ENCODE measurements at places on chromosomes 6 and 20. TPM values are rescaled to one million over a fixed set of nuclear protein-coding genes. Genes with fewer than 3 reads are reported as not detected.

The CALHM6 gene
- total RNA-seq: 5.7 TPM

DNA sequence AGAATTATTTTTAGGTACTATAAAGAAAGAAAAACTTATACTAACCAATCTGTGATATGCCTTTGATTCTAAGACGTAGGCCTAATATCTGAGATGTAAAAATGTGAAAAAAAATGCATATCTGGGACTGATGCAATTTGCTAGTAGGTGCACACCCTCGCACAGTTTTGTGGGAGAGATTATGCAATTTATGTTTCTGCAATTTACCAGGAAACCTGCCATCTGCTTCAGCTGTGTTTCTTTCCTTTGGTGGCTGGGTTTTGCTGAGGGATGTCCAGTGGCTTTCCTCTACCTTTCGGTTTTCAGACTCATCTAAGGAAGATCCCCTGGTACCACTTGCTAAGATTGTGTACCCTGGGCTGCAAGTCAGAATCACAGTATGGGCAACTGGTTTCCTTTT, 186.9 kb downstream of the ZFP64 start:
- DNase-seq: no peak

The HTR1B gene
- total RNA-seq: 17.5 TPM

GRCh38 chr6:44561060-44561623, 173.6 kb downstream of the CDC5L start:
- no peak for DNase-seq

The PDE7B gene
- 6.9 TPM for total RNA-seq

The BTBD9 gene
- total RNA-seq: 23.6 TPM

DNA sequence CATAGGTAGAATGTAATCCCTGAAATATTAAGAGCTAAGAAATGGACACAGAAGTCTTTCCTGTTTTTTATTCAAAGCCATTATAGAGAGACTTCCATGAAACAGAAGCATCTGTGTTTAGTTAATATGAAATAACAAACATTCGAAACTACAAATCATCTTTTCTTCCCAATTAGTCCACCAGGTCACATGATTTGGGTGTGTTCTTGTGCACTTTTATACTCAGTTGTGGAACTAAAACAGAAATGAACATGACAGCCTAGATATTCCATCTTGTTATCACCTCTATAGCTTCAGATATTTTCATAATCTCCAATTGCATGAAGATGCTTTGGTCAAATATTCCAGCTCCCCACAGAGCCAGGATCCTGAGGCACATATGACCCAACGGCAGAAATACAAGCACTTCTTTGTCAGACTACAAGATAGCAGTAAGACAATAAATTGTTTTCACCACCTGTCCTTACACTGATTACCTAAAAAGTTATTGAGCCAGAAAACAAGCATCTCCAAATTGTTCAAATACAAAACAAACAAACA, 116.8 kb upstream of the BEND6 start:
- DNase-seq: no peak

GRCh38 chr6:130559166-130559565, 193.3 kb downstream of the TMEM200A start:
- no peak for DNase-seq

- no peak for DNase-seq
Measured at GRCh38 chr20:1754749-1755148, 97.2 kb upstream of the SIRPG start.

- no peak for DNase-seq
Measured at GRCh38 chr20:43492101-43492500, 15.4 kb upstream of the L3MBTL1 start.

DNA sequence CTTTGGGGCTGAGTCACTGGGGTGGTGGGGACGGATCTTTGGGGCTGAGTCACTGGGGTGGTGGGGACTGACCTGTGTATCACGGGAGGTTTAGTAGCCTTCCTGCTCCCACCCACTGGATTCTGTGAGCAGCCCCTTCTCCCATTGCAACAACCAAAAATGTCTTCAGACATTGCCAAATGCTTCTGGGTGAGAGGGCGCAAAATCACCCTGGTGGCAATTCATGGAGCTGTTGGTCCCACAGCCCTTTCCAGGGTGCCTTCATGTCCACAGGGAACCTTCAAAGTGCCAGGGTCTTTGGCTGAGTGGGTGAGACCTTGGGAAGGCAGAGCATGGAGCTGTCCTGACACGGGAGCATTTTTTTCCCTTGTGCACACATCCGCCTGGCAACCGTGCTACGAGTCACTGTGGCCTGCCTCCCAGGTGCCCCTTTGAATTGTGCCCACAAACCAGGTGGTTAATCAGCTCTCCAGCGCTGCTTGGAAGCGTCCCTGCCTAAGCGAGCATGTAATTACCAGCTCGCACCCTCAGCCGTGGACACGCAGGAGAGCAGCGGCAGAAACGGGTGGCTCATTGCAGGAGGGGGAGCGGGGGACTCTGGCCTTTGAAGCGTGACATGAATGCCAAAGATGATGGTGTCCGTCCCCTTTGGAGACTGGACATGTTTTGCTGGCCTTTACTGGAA, 27.4 kb upstream of the APCDD1L start:
- DNase-seq: no peak

DNA sequence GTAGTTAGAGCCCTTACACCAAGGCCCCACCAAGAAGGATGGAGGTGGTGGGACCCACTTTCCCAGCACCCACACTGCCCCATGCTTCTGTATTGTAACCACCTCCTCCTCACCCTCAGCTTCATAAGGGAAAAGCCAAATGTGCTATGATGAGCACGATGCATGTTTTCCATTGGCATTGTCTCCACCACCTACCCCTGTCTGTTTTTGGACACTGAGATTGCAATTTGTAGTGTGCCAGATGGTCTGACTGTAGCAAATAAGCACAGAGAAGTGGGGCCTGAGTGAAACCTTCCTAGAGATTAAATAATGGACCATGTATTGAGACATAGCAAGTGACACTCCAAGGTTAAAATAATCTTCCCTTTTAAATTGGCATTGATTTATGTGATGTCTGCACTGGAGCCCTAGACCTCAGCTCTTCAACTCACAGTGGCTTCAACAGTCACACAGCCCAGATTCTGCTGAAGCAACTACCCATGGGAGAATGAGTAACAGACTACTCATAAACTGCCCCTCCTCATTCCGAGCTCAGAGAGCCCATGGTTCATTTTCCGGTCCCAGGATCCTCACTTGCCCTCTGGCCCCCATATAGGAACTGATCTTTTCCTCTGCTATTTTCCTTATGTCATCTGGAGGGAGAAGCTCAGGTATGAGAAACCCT, 177.9 kb downstream of the COL9A1 start:
- DNase-seq: no peak

The SLC22A16 gene
- total RNA-seq: 0.55 TPM

DNA sequence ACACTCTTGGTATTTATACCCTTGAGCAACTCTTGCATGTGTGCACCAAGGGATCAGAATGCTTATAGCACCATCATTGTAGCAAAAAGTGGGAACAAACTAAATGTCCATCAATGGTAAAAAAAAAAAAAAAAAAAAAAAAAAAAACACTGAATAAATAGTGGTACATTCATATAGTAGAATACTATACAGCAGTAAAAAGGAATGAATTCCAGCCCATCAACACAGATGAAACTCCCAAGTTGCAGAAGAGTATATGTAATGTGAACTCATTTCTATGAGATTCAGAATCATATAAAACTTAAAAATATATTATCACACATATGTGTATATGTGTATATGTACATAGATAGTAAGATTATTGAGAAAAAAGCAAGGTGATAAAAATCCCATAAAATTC, 291.6 kb downstream of the CLIC5 start:
- no peak for DNase-seq

The BHLHE23 gene
- not detected for total RNA-seq

The GCNT2 gene
- 14.6 TPM for total RNA-seq

The TRIM15 gene
- not detected for total RNA-seq

GRCh38 chr6:151803743-151804142, 3.7 kb upstream of the ESR1 start:
- DNase-seq: no peak

DNA sequence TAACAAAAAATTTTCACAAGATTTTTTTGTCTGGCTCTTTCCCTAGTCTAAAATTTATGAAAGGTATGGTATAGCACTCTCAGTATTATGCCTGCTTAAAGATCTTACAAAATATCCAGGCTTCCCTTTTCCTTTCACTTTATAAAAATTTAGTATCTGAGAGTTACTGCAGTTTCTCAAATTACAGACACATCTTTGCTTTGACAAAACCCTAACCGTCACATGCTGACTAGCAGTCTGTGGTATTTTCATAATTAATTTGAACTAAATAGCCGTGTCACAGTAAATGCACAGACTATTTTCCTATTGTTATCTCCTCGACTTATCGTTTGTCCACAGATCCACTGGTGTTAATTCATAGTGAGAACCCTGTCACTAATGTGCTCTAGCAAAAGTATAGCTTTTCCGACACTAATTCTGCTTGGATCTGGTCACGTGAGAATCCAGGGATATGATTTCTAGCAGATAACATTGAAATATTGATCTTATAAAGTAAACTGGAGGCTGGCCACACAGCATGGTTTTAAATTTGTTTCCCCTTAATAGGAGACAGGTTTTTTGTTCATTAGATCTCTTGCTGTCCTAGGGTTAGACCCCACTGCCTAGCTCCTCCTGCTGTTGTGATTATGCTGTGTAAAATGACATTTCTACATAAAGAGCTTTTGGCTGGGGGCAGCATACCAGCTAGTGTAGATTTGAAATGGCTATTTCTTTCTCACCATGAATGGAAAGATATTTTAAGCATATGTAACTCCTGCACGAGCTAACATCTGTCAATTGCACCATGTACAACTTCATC, 340.6 kb upstream of the SASH1 start:
- DNase-seq: no peak

The XKR7 gene
- not detected for total RNA-seq

DNA sequence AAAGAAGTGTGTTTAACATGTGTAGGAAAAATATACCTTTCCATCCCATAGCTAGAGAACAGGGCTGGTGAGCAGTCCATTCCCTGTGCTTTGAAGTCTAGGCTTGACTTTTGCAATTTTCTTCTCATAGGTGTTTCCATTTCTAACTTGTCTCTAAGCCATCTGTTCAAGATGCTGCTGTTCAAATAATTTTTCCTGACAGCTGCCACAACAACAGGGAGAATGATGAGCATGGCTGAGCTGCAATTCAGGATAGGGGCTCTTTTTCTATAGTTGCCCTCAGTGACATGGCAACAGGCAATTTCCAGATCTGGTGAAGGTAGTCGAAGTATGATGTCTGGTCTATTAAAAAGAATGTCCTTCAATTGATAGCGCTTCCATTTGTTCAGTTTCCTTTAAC, 103.0 kb upstream of the HS3ST5 start:
- no peak for DNase-seq

GRCh38 chr6:35038076-35038475, 103.1 kb downstream of the TCP11 start:
- no peak for DNase-seq

Data from aorta (tissue), 5 donors.